ENCODE measurements at places on chromosomes 12 and 14.

- DNase-seq = no peak
Observed at GRCh38 chr12:113471619-113472171, at the start of gene LHX5. Gene LHX5, minus strand, starts transcription at chr12:113471871. Its CDS starts 373 bp downstream, at chr12:113471498.

DNA sequence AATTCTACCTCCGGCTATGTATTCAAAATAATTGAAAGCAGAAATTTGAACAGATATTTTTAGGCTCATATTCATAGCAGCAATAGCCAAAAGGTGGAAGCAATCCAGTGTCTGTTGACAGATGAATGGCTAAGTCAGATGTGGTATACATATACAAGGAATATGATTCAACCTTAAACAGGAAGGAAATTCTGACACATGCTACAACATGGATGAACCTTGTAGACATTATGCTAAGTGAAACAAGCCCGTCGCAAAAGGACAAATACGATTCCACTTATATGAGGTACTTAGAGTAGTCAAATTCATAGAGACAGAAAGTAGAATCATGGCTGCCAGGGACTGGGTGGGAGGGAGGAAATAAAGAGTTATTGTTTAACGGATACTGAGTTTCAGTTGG, 331.6 kb downstream of the PCNX1 start:
- DNase-seq = no peak

DNA sequence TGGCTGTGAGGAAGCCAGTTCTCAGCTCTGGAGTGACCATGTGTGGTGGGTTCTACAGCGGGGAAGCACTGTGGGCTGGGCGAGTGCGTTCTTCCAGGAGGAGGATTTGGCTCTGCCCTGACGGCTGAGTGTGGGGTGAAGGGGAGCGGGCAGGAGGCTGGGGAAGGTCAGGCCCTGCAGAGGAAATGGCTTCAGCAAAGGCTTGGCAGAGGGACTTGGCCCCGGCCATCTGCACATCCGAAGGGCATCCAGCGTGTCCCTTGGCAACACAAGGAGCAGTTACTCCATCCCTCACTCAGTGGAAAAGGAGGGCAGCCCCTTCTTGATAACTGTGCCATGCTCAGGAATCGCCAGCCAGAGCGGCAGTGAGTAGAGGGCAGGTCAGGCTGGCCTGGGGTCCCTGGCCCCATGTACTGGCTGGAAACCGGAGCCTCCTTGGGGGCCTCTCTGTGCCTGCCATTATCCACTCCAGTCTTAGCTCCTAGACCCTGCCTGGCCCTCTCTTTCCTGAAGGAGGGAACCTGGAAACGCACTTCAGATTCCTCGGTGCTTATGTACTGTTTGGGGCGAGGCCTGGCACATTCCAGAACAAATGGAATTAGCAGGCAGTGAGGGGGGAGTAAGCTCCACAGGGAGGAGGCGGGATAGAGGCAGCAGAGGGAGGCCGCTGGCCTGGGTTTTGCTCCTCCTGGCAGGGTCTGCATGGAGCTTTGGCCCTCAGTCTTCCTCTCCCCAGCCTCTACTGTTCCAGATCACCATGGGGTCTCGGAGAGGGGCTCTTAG, 133.6 kb upstream of the NCOR2 start:
- no peak for DNase-seq

DNA sequence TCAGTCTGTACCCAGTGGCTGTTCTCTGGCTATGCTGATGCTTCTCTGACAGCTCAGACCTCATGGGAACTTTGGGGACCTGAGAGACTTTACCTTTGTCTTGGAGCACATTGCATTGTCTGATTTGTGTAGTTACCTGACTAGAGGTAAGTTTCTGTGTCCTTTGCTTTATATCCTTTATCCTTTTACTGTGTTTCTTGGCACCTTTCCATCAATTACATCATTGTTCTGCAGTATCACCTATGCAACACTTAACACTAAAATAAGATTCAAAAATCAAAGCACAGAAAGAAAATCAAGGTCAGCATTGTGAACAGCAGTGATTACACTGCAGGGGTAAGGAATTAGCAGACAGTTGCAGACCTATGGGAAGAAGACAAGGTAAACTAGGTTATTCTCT, 43.8 kb downstream of the SLC35F4 start:
- no peak for DNase-seq

DNA sequence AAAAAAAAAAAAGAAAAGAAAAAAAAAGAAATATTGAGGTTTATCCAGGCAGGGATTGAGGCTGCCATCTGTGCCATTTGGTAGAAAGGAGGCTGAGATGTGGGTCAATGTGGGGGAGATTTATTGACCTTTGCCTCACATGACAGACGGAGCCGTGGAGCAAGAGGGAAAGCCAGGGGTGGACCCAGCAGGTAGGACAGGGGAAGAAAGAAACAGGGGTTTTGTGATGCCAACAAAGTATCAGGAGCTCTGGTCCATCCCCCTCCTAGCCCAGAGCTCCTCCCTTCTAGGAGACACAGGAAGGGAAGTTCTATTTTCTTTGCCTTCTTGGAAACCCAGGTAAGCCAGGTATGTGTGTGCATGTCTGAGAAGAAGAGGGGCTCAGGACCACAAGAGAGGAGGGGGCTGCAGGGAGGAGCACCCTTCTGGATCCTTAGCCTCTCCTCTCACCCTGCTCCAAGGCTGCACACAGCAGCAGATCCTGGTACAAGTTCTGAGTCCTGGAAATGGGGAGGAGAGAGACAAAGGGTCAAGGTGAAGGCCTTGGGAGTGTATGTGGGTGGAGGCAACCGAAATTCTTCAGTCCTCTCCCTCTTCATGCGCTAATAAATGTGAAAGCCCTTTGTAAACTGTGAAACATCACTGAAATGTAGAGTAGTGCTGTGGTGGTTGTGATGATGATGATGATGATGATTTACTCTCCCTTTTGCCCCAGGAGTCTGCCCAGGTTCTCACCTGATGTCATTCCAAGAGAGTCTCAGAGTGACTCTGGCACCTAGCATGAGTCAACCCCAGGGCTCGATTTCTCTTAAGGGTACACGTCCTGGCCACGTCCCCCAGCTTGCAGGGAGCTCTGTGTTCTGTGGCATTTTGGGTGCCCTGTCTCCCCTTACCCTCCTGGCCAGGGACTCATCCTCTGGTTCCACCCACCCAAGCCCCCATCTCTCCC, 26.3 kb downstream of the ZFP36L1 start:
- no peak for DNase-seq
